ENCODE measurements at places on chromosomes 7 and 10.

DNA sequence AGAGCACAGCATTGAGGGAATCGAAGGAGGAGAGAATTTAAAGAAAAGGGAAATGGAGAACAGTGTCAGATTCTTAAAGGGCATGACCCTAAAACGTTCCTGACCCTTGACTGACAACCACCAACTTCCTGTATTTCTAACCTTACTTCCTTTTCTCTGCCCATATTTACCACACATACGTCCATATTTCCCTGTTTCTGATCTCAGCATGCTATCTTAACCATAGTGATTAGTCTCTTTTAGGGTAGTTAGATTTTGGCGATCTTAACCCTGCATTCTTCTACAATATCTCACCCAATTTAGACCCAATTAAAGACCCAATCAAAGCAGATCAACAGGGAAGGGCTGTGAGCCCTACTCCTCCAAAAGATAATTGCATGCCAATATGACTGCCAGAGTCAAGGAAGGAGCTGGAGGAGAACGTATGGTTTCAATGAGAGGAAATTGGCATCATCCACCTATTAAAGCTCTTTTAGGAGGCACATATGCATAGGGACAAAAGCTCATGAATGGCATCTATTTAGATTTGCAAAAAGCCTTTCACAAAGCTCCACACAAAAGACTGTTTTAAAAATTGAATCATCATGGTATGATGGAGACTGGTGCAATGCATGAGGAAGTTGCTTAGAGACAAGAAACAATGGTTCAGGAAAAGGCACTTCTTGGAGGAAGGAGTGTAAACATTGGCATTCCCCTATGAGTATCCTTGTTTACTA, 49.0 kb upstream of the ARHGAP12 start:
- no peak for DNase-seq

- DNase-seq, result no peak
Observed at GRCh38 chr7:155168597-155169480, 98.7 kb downstream of the HTR5A start.

GRCh38 chr10:91286572-91286971, 66.1 kb downstream of the PCGF5 start:
- DNase-seq, result no peak

GRCh38 chr10:95277614-95278013, 13.2 kb downstream of the PDLIM1 start:
- DNase-seq, result no peak

GRCh38 chr7:141568227-141568626, 17.0 kb downstream of the AGK start:
- no peak for DNase-seq

- no peak for DNase-seq
Observed at GRCh38 chr7:84145892-84146291, 48.7 kb downstream of the SEMA3A start.

DNA sequence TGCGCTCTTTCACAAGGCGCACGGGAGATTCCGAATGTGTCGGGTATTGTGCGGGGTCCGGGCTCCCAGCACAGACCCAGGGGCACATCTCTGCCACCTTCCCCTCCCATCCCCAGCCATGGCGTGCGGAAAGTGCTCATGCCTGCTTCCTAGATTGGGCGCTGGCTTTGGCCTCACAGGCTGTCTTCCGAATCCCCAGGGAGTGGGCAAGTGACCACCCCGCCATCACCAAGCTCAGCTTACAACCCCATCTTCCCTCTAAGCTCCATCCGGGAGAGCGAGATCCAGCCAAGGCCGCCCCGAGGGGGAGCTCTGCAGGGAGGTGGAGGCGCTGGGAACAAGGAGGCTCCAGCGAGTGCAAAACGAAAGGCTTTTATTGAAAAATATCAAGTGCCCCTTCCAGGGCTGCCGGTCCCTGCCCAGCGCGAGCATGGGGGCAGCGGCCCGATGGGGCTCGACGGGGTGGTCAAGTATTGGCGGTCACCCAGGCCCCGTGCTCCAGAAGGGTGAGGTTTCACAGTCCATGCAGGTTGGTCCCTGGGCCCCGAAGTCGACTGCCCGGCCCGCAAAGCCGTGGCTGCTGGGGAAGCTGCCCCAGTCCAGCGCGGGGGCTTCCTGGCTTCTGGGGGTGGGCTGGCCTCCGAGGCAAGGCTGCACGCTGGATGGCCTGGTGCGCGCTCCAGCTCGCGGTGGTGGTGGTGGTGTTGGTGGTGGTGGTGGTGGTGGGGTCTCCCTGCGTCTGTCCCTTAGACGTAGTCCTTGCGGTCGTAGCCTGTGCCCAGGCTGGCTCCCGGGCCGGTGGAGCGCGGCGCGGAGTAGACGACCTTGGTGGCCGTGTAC, 1.2 kb downstream of the CLDN3 start:
- DNase-seq, result no peak

- DNase-seq, result no peak
Observed at GRCh38 chr10:123928427-123928826, 36.8 kb upstream of the CPXM2 start.

DNA sequence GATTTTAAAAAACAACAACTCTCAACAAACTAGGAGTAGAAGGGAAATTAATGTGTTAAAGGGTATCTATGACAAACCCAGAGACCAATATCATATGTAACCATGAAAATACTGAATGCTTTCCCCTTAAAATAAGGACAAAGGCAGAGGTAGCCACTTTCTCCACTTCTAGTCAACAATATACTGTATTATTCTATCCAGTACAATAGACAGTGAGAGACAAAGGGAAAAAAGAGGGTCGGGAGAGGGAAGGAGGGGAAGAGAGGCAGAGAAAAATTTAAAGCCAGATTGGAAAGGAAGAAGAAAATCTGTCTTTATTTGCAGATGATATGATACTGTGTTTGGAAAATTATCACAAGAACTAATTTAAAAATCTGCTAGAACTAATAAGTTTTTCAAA, 39.1 kb upstream of the WDFY4 start:
- DNase-seq, result no peak

DNA sequence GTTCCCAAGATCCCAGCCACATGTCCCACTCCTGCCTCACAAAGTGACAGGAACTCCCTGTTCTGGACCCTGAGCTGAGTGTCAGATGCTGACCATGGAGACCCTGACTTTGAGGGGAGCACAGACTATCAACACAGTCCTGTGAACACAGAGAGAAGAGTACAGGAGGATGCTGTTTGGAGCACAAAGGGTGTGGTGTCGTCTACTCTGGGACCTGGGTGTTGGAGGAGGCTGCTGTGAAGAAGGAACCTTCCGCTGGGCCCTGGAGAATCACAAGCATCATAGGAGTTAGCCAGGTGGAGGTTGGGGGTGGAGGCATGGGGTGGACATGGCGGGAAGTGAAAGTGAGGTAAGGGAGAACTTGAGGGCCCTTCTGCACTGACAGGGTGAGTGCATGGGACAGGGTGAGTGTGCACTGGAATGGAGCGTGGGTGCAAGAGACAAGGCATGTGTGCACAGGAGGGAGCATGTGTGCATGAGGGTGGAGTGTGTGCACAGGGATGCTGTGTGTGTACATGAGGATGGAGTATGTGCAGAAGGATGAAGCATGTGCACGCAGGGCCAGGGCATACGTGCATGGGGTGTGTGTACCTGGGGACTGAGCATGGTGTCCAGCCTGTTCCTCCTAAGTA, 70.7 kb upstream of the ANTXRL start:
- no peak for DNase-seq

GRCh38 chr10:5666008-5666840, at the start of gene ASB13:
Gene ASB13 (minus strand): TSS chr10:5666595. CDS start chr10:5666551, 44 bp downstream.
- DNase-seq, result peak; percentile 10

DNA sequence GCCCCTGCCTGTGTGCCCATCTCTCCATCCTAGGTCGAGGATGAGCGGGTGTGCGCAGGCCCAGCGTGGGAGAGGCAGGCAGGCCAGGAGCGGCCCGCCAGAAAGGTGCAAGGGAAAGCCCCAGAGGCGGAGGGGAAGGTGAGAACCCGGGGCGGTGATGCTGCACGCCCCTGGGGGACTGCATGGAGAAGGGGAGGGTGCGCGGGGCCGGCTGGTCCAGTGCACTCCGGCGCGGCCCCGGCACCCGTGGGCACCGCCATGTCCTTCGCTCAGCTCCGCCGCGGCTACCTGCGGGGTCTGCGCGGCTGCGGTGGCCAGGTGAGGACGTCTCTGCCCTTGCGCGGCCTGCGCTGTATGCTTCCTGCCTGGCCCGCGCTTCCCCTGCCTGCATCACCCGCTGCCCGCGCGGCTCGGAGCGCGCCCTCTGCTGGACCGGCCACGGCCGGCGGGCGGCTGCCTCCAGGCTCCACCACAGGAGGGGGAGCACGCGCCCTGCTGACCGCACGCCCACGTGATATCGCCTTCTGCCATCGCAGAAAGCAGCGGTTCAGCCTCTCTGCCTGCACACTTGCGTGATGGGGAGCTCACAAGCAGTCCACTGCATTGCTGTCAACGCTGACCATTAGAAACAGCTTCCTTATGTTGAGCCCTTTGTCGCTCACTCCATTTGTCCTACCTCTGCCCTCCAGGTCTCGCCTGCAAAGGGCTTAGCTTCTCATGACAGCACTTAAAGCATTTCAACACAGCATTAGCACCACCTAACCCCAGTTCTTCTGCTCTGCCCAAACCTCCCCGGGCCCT, 73.9 kb downstream of the CXCL12 start:
- DNase-seq, result peak; percentile 25

DNA sequence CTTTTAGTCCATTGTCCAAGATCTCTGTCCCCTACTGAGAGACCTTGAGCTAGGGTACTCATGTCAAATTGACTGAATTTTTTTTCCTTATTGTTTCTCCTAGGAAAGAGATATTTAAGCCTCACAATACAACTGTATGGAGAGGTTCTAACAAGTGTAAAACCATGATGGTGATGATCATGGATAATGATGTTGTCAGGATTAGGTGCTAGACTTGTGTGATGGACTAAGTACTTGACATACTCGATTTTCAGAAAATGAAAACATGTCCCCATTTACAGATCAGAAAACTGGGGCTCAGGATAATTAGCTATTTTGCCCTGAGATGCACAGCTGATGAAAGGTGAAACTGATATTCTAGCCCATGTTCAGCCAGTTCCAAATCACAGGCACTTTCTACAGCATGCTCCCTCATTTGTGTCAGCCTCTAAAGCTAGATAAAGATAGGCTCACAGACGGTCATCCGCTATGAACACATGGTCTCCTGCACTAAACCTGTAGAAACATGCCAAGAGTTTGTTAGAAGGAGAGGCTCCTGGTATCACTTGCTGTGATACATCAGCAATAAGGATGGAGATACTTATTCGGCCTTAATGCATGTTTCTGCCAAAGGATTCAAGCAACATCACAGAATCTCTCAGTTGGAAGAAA, 67.6 kb downstream of the CREB3L2 start:
- DNase-seq, result no peak

DNA sequence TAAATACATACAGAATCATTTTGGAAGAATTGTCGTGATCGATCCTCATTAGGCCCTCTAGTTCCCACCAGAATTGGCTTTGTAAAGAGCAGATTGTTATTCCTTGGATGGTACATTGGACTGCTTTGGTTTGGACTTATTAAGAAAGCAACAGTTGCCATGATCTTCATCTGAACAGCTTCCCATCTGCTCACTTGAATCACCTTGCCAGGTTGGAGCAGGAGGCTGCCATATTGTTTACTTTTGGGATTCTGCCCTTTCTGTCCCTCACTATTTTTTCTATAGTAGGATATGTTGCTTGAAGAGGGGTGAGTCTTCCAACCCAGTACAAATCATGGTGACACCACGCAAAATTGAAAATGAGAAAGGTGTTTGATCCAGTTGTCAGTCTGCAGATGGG, 199.6 kb downstream of the TCF7L2 start:
- DNase-seq, result no peak

DNA sequence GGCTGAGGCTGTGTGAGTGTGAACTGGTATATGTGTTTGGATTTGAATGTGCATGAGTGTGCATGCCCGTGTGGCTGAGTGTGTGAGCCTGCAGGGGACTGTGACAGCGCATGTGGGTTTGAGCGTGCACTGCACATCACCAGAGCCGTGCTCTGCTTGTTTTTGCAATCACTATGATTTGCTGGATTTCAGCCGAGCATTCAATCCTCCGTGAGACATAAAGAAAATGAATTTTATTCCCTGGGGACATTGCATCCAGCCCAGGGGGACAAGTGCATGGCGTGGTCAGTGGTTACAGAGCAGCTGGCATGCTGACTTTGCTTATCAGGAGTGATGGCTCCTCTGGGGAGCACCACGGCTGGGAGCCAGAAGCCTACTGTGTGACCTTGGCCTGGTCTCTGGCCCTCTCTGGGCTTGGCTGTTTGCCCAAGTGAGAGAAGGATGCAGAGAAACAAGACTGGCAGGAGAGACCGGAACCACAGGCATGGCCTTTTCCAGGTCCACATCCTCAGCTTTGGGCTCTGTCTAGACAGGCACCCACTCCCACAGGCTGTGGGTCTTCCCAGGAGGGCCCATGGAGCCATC, 160.2 kb upstream of the UNC5B start:
- no peak for DNase-seq

DNA sequence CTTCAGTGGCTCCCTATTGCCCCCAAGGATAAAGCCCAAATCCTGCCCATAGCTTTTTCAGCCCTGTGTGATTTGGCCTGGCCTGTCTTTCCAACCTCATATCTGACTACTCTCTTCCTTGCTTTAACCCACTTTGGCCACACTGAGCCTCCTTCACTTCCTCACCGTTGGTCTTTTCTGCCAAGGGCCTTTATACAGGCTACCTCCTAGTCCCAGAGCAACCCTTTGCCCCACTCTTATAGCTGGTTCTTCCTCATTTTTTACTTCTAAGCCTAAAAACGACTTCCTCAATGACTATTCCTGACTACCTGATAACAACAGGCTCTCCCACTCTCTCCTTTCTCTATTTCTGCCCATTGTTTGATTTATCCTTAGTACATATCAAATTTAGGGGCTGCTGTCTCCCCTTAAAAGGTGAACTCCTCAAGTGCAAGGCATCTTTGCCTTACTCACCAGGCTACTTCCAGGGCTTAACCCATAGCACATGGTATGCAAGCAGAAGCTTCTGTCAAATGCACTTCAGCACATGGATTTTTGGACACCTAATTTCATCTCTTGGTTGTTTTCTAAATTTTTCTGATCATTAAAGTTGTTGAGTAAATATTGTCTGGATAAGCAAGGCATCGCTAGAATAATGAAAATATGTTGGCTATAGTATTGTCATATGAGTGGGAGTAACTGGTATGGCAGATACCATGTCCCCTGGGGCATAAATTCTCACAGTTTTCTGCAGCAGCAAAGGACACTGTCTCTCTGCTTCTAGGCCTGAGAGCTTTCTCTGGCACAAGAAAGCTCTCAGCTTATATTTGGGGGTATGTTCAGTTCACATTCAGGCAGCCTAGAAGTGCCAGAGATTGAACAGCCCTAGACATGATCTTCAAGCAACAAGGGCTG, 201.5 kb upstream of the GPR26 start:
- DNase-seq, result no peak

DNA sequence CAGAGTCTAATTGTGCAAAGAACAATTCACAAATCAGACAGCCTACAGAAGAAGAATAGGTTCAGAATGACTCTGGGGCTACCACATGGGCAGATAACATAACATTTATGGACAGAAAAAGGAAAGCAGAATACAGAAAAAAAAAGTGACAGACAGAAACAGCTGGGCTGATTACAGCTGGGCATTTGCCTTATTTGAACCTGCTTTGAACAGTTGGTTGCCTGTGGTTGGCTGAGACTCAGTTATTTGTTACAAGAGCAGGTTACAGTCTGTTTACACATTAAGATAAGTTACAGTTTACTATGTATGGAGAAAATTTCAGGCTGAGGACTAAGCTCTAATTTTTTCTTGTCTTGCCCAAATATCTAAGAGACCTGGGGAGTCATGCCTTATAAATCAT, 327.2 kb downstream of the GALNT17 start:
- no peak for DNase-seq

- DNase-seq, result no peak
Observed at GRCh38 chr7:40815512-40815911, 680.7 kb downstream of the SUGCT start.

GRCh38 chr7:140317597-140317996, 80.7 kb downstream of the SLC37A3 start:
- no peak for DNase-seq

GRCh38 chr10:69846293-69846921, 44.7 kb downstream of the COL13A1 start:
- DNase-seq, result no peak
